Muscle of leg (tissue), 16 donors: ENCODE measurements at places on chromosomes 7 and 10. TPM values are rescaled to one million over a fixed set of nuclear protein-coding genes. Genes with fewer than 3 reads are reported as not detected.

GRCh38 chr10:102090772-102091171 lies 25.6 kb downstream of the HPS6 start:
- no peak for DNase-seq

DNA sequence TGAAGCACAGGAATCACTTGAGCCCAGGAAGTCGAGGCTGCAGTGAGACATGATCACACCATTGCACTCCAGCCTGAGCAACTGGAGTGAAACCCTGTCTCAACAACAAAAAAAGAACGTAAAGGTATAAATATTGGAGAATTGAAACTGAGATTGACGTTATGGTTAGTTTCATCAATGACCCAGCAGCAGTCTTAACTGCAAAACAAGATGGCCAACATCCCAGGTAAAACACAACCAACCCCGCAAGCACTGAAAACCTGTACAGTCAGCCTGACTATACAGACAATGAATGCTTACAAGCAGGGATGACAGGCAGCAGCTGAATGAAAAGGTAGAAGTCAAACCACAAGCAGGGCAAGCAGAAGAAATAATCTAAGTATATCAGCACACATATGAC lies 34.7 kb downstream of the WAPL start:
- DNase-seq: no peak

DNA sequence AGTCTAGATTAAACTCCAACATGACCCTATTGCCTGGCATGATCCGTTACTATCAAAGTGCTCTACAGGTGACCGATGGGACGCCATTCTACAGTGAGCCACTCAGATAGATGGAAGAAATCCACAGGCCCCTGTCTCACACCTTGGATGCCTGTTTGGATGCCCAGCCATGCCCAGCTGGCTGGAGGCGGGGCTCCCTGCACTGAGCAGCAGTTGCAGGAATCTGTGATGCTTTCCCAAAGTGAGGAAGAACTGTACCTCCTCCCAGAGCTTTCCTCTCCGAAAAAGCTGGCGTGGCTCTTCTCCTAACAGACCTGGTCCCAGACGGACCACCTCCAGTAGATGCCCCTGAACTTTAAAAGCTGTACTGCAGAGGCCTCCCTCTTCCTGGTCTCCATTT lies 253.3 kb downstream of the ELMO1 start:
- DNase-seq: no peak

- DNase-seq: no peak
Observed at GRCh38 chr7:130387306-130387627, 7.0 kb downstream of the CPA1 start.

DNA sequence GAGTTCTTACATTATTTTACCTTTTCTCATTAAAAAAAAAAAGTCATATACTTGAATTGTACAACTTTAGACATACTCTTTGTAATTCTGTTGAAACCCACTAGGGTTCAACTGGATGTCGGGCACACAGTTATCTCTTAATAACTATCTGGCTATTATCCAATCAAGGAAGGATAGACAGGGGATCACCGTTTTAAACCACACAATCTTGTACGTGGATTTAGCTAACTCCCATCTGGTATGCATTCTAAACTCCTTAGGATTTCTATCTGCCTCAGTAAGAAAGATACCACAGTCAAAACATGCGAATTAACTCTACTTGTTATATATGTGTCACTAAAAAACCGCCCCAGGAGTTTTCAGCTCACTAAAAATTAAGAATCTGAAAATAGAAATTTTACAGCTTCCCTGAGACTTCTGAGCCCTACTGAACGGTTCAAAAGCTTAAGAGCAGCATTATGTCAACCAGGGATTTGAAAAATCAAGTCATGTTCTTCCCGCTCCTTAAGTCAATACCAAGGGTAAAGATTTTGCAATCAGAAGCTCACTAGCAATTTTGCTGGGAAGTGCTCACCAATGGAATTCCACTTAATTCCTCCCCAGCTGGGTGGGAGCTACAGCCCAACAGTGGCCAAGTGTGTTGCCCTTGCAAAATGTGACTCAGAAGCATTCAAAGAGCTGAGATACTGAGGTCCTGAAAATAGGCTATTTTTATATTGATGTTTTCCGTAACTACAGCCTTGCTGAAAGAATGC lies 267.0 kb downstream of the FRMD4A start:
- DNase-seq: peak; percentile 49

The CFAP46 gene
- total RNA-seq: 0.22 TPM

DNA sequence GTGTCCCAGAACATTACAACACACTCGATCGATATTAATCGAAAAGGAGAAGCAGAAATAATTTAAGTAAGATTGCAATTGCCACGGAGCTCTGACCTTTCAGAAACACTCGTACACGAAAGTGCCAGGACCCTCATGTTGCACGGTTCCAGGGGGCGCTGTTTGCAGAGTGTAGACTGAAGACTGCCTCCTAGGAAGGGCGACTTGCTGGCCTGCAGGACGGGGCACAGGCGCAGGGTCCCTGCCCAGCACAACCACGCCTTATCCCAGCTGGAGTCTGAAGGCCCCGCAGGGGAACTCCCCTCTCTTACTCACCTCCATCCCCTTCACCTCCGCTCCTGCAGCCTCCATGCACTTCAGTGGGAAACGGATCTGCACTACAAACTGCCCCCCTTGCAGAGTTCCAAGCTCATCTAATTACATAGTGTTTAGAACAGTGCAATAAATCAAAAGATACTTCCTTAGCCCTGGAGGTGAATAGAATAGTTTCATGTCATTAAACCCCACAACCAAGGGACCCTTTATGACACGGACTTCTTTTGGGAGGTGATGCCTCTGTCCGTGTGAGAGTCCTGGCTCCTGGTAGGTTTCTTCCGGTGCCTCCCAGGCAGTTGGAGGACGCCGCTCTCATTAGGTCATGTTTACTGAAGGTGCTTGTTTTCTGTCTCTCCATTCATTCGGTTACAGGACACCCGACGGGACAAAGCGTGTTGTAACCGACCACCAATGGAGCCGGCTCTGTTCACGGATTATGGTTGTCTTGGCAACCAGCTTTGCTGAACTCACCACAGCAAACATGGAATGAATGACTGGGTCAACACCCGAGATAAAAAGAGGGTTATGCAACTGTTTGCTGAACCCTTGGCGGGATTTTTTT lies 262.2 kb downstream of the BAMBI start:
- peak; percentile 79 for DNase-seq

DNA sequence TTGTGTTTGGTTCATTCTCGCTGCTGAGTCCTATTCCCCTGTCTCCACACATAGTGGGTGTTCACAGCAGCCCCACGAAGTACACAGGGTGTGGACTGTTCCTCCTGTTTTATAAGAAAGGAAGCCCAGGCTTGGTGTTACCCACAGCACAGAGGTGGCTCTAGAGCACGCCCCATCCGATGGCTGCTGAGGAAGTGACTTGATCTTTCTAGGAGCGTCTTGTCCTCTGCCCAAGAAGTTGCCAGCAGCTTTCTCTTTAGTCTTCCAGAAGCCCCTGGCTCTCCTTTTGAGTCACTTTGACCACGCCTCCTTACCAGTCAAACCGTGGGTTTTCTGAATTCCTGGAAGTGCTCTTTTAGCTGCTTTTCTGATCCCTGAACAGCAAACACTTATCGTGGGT lies 94.0 kb downstream of the GRK5 start:
- no peak for DNase-seq

- no peak for DNase-seq
Observed at GRCh38 chr10:50332108-50332842, 81.0 kb upstream of the ASAH2 start.

The RAPGEF5 gene
- total RNA-seq: 21.8 TPM
